ENCODE measurements at places on chromosomes 13 and 19. TPM values are rescaled to one million over a fixed set of nuclear protein-coding genes. Genes with fewer than 3 reads are reported as not detected.

SLITRK6 gene
- not detected for total RNA-seq

LYPD3 gene
- total RNA-seq, result 6.6 TPM

RUBCNL gene
- total RNA-seq, result not detected

DNA sequence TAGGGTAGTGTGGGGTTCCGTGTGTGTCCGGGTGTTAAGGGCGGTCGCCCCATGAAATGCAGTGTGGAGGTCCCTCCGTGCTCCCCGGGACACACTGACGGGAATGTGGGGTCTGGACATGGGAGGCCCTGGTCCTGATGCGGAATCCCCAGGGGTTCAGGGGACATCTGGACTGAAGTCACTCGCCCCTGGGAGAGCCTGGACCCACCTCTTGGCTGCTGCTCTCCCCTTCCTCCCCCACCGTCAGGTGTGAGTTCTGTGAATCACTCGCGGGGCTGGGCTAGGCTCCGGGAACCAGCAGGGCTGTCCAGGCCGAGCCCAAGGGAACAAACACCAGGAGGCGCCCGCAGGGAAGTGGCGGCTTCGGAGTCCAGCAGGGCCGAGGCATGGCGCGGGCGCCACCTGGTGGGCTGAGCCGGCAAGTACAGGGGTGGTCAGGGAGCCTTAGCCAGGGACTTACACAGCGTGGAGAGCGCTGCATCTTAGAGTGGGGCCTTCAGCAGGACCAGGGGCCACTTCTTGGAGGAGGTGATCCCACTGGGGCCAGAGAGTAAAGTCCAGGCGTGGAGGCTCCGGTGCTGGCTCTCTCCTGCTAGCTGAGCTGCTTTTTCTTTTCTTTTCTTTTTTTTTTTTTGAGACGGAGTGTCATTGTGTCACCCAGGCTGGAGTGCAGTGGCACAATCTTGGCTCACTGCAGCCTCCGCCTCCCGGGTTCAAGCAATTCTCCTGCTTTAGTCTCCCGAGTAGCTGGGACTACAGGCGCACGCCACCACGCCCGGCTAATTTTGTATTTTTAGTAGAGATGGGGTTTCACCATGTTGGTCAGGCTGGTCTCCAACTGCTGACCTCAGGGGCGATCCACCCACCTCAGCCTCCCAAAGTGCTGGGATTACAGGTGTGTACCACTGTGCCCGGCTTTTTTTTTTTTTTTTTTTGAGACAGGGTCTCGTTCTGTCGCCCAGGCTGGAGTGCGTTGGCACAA lies 20.1 kb downstream of the WTIP start:
- peak; percentile 99 for DNase-seq

DNA sequence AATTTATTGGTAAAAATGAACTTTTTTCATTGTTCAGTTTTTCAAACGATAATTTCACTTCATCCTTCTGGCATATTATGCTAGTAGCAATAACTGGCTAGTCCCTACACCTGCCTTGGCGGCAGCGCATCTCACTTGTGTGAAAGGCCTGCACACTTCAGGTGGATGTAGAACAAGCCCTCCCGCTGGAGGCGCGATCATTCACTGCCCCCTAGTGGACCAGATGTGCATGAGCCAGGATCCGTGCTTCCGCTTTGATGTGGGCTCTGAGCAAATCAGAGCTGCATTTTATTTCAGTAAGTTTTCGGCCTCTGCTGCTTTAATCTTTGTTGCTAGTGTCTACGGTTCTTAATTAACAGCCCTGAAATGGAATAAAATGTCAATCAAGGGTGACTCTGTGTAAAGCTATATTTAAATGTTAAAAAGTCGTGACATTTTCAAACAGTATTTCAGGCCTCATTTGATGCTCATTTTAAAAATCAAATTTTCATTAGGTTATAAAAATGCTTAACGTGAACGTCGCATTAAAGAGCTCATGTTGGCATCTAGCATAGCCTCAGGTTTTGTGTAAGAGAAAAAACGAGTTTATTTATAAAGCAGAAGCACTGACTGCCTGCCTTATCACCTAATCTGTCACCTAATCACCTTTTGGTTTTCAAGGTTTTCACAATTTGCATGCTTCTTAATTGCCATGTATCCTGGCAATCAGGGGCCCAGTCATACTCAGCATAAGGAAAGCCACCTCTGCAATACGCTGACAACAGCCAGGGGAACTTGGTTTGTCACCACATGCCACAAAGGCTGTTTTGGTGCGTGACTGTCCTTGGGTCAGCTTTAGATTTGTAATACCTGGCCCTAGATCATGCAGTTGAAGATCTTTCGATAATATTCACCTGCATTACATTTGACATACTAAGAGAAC lies 112.2 kb downstream of the TEX26 start:
- peak; percentile 82 for DNase-seq

- no peak for DNase-seq
These were observed 96.8 kb downstream of the ARHGEF7 start for GRCh38 chr13:111211789-111212516.

All from Calu3 (cell line).